Brain (organoid and tissue), 16 donors: ENCODE measurements at places on chromosomes 5 and 9. TPM values are rescaled to one million over a fixed set of nuclear protein-coding genes. Genes with fewer than 3 reads are reported as not detected.
A peak's percentile ranks its signal among the peaks of the same experiment; 100 is the strongest.

FOXD4L5 gene
- not detected for polyA plus RNA-seq

PTGER4 gene
- polyA plus RNA-seq, result 1.1 TPM

SHLD3 gene
- polyA plus RNA-seq, result 0.59 TPM

NDUFA8 gene
- polyA plus RNA-seq, result 207 TPM

GDA gene
- polyA plus RNA-seq, result 10.5 TPM

PCDHGC5 gene
- polyA plus RNA-seq, result 4.3 TPM

RIGI gene
- polyA plus RNA-seq, result 3.1 TPM

TEX48 gene
- polyA plus RNA-seq, result not detected

DNA sequence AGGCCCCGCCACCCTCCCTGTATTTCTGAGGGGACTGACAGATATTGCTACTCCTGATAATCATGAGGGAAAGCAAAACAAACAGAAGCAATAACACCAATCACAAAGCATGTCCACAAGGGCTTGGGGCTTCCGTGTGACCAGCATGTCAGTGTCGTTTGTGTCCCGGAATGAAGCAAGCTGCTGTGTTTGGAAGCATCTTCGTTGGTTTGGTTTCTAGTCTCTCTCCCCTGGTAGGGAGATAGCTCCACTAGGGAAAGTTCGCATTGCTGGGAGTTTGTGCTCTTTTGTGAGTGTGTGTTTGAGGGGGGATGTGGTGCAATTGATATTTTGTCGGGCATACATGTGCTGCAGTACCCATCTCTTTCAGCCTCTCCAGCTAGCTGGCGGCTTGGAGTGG, 1.4 kb downstream of the GRIA1 start:
- DNase-seq, result peak; percentile 58

DNA sequence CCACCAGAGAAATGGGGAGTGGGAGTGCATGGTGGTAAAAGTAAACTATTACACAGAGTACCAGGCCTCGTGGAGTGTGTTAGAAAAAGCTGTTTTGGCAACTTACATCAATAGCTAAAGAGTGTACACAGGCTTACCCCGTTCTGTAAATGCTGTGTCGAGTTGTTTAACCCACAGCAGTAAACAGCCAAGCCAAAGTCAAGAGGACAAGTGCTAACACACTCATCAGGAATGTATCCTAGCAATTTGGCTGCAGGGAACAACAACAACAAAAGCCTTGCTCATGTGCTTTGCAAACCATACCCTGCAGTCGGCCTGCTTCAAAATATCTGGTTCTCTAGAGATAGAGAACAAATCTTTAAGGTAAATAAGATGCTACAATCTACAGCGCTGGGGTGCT, 15.9 kb downstream of the DAP start:
- no peak for DNase-seq

GRCh38 chr9:131773911-131774379, 34.1 kb upstream of the RAPGEF1 start:
- peak; percentile 45 for DNase-seq

DNA sequence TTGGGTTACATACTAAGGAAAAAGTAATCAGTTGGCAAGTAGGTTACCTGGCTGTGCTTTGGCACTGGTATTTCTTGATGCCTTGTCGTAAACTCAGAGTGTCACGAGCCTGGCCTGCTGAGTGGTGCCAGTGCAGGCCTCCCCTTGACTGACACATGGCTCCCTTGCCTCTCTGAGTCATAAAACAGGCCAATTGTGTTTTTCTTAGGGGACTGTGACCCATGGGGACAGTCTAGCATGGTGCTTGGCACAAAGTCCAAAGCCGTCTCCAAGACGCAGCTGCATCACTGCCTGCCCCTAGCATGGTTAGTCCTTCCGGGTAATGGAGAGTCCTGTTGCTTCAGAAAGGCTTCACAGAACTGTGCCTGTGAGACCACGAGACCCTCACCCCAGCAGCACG, 132.5 kb downstream of the MVB12B start:
- no peak for DNase-seq

GRCh38 chr9:93155716-93156474, 21.8 kb upstream of the NINJ1 start:
- peak; percentile 56 for DNase-seq

DNA sequence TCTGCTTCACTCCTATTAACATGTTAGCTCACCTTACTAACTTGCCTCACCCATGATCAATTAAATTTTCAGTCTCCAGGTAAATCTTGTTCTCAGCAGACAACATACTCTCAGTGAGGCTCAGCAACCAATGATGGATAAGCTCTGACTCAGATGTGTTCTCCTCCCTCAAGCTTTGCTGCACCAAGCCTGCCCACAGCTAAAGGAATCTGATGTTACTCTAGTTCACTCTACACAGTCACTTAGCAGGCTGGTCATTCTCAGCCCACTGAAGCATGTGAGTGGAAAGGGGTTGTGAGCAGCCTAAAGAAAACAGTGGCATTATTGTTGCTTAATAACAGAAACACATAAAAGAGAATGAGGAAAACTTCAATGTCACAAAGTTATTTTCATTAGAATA, 37.3 kb upstream of the CTNND2 start:
- DNase-seq, result no peak

DNA sequence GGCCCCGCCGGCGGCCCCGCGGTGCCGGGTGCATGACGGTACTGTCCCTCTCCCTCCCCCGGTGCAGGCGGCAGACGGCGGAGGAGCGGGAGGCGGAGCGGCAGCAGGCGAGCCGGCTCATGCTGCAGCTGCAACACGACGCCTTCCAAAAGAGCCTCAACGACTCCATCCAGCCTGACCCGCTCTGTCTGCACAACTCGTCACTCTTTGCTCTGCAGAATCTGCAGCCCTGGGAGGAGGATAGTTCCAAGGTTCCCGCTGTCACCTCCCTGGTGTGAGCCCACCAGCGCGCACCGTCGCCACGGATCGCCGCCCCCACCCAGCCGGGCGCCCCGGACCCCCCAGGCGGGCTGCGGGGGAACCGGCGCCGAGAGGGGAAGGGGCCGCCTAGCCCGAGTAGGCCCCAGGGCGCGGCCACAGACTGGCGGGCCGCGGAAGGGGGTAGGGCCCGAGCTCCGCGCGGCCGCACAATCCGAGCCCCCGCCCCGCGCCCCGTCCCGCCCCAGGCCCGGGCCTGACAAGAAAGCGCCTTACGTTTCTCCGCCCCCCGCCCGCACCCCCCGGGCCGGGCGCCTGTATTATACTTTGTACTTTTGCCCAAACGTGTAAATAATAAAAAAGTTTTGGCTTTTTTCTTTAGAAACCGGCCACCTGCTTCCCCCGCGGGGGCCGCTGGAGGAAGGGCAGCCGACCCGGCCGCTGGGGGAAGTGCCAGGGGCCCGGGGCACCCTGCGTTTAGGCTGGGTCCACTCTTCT, 2.5 kb downstream of the TLX3 start:
- peak; percentile 66 for DNase-seq

GRCh38 chr5:164998590-164998989, 1493.2 kb downstream of the MAT2B start:
- peak; percentile 18 for DNase-seq
